ENCODE measurements at places on chromosomes 7 and 10.

- DNase-seq, result no peak
These were observed 734 bp downstream of the CHST3 start for GRCh38 chr10:71964743-71965515.

GRCh38 chr7:127650847-127651555, 993 bp upstream of the SND1 start:
- no peak for DNase-seq

GRCh38 chr7:105270117-105270516, 118.6 kb downstream of the SRPK2 start:
- no peak for DNase-seq

DNA sequence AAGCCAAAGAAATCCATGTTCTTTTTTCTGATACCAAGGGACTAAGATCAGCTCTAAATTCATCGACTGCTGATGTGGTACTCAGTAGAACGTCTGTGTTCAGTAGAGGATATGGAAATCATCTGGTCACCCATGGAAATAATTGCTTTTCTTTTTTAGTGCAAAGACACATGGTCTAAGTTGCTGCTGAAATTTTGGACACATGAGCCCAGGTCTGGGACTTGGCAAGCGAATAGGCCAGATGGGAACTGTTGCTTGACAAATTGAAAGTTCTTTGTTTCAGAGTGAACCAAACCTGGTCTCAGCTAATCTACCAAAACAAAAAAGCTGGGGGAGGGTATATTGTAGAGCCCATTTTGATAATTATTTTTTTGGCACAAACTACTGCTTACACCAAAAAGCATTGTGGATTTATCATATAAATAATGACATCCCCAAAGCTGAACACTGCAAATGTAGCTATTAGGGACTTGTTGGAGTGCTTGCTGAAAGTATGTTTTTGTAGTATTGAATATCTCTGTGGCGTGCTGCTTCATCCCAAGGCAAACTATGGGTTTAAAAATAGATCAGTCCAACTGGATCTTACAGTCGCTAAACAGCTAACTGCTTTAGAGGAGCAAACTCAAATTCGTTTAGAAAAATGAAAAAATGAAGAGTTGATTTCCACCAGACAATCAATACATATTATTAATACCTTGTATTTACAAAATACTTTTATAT, 144.7 kb downstream of the TRIL start:
- no peak for DNase-seq

DNA sequence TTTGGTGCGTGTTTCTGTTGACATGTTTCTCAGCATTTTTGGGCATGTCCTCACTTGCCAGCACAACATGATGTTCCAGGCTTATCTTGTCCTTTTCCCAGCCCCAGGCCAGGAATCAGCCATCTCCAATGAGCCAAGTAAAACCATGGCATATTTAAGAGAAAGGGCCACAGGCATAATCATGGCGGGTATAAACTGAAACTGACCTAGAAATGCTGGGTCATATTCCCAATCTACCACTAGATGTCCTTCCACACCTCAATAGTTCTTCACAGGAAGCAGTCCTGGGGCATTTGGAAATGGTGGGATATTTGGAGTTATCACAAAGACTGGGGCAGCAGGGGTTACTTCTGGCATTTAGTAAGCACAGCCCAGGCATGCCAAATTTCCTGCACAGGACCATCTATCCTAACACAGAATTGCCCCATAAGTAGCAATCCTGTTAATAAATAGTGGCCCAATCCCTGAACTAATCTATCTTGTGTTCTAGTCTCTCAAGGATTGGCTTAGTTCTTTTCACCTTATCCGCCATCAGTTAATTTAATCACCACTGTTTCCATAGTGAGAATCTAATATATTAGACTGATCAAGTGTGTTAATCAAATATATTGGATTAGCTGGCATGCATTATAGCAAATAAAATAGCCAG, 101.6 kb downstream of the NPSR1 start:
- DNase-seq, result peak; percentile 9

DNA sequence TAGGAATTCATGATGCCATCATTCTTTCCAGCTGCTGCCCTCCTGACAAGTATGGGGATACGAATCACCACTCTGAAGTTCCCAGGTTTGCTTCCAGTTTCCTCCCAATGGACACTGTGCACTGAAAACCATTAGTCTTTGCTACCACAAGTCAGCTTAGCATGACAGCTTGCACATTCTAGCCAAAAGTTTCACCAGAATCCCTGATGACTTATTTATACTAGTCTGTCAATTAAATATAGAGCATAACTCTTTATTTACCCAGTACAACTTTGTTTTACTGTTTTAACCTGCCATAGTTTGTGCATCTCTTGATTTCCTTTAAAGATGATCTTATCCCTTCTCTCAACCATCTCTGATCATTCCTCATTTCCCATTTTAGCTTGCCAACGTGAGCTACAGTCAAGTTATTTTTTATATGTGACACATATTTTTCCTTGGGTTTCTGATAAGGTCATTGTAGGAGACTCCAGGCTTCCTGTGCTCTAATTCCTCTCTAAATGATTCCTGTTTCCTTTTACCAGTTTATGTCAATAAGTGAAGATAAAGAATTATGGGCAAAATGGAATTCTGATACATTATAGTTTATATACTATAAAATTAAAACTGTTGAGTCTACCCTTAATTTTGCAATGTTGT, 167.5 kb upstream of the MEOX2 start:
- DNase-seq, result no peak

DNA sequence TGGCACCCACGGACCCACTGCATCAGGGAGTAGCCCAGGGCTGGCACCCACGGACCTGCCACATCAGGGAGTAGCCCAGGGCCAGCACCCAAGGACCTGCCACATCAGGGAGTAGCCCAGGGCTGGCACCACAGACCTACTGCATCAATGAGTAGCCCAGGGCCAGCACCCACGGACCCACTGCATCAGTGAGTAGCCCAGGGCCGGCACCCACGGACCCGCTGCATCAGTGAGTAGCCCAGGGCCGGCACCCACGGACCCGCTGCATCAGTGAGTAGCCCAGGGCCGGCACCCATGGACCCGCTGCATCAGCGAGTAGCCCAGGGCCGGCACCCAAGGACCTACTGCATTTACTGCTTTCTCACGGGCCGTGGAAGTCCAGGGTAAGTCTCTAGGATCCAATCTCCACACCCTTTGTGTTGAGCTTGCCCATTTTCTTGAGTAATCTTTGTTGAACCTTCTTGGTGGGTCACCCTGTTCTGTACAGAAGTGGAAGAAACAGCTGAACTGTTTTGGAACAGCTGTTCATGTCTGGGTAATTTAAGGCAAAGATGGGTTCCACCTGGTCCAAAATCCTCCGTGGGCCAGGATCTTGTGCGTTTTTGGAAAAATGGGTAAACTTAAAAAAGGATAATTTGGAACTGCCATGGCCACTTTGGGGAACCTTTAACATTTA, 69.0 kb downstream of the VIPR2 start:
- no peak for DNase-seq

DNA sequence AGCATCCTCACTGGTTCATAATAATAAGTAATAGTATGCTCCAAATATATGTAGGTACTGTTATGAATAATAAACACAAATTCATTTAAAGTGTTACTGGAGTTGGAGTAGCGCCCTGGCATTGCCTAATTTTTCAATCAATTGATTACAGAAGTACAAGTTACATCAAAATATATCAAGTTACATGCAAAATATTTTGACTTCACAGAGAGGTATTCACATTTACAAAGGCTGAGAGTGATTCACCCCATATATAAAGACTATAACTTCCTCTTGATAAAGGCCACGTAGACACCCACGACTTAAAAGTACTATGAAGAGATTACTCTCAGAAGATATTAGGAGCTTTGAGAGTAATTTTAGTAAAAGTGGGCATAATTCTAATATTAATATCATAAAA, 13.6 kb upstream of the COL17A1 start:
- no peak for DNase-seq

DNA sequence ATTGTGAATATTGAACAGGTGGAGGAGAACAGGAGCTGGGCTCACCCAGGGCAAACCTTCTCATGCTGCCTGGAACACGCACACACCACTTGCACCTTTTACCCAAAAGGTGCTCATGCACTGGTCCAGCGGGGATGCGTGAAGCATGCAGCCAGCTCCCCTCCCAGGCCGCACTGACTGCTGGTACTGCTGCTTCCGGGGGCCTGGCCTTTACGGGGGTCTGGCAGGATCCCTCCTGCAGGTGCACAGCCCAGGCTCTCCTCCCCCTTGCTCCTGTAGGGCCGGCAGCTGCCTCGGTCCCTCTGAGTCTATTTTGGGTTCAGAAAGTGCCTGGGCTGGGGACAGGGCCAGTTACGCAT, 221.7 kb downstream of the DNAJB6 start:
- DNase-seq, result no peak

- DNase-seq, result peak; percentile 27
These were observed 163.1 kb upstream of the NPVF start for GRCh38 chr7:25391295-25391861.

DNA sequence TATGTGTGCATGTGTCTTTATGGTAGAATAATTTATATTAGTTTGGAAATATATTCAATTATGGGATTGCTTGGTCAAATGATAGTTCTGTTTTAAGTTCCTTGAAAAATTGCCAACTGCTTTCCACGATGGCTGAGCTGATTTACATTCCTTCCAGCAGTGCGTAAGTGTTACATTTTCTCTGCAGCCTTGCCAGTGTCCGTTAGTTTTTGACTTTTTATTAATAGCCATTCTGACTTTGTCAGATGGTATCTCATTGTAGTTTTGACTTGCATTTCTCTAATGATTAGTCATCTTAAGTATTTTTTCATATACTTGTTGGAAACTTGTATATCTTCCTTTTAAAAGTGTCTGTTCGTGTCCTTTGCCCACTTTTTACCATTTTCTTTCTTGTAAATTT, 434.2 kb upstream of the POT1 start:
- DNase-seq, result peak; percentile 6

DNA sequence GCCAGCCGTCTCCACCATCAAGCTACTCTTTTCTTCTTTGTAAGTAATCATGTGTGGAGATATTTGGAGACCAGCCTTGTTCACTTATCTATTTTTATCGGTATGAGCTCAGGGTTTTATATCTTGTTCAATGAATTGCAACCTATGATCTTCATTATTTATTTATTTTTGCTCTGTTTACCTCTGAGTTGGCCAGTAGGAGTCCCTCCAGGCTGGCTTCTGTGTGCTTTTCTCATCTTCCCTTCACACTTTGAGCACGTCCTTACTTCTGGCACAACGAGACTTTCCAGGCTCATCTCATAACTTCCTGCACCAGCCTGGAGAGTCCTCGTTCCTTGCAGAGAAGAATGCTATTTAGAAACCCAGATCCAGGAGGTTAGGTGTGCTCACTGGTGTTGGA, 375.8 kb upstream of the PODXL start:
- no peak for DNase-seq

DNA sequence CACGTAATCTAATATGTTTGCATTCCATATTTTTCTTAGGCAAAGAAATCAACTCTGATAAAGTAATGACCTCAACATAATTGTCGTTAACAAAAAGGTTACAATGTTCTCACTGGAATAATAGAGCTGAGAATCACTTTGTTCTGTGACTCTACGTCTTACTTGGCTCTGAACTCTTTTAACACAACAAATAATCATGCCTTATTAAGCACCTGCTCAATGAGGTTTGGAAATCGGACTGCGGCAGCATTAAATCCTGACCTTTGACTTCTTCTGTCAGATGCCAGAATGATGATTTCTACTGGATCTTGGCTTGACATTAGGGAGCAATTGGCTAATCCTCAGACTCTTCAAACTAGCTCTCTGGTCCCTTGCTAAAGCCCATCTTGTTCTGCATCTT, 233.6 kb downstream of the SEMA3D start:
- no peak for DNase-seq

DNA sequence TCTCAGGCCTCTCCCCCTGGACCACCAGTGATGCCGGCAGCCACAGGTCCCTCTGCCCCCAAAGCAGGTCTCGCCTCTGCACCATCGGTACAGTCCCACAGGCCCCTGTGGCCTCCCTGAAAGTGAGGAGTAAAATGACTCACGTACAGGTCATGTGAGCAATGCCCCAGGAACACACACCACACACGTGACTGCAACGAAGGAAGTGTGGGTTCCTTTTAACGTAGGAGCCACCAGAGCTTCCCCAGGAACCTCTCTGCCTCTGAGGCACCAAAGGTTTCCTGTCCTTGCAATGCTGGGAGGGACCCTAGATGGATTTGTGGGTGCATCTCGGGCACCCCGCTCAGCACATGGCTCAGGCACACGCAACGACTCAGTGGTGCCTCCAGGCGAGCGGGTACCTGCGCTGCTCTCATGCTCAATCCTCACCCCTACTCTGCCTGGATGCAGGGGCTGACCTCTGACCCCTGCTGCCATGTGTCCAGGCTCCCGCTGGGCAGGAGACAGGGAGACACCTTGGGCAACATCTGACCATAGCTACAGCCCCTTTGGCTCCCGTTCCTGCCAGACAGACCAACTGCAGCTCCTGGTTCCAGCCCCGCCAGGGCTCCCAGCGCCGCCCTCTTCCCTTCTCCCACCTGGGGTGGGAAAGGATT, 120.7 kb downstream of the PRKAG2 start:
- no peak for DNase-seq

- no peak for DNase-seq
These were observed 737 bp downstream of the CNNM2 start for GRCh38 chr10:102918817-102919245.

DNA sequence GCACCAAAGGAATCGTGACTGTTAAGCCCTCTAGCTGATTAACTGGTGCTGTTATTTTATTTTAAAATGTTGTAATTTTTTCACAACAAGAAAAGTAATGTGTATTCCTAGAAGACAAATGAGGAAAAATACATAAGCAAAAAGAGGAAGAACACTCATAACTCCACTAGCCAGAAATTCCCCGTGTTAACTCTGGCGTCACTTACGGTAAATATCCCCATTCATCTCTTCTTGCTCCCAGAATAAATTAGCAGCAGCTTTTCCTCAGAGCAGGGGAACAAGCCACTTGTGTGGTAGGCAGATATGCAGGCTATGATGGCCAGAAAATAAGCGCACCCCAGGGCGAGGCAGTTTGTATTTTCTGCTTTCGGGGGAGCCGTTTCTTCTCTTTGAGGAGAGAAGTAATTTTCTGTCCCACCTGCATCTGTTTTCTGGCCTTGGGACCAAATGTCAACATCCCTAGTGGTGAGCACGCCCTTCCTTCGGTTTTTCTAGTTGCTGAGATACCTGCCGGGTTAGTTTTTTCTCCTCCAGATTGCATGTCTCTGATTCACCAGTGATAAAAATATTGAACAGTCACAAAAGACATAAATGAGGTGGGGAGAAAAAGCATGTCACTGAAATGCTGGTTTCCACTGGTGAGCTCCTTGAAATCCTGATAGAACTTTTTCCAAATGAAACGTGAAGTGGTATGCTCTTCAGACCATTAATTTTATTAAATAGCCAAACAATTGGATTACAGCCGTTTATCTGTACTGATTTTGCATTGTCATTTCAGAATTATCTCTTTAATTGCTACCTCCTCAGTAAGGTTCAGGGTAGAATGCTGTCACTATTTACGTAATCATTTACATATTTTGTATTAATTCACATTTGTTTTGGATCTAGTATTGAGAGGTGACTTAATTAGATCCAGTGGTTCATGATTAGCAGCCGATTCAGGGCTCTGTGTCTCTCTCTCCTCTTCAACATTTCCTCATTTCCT, 268.1 kb downstream of the CAMK1D start:
- DNase-seq, result no peak

GRCh38 chr10:45280113-45280760, 35.2 kb downstream of the OR13A1 start:
- no peak for DNase-seq

- DNase-seq, result no peak
These were observed 1233.2 kb upstream of the AUTS2 start for GRCh38 chr7:68364886-68365625.

All from fibroblast of the conjunctiva (primary cell).